Stimulated activated CD8-positive, alpha-beta memory T cell treated with anti-CD3 and anti-CD28 coated beads, Interleukin-4, amount 100 ng/mL, for 4 hours (primary cell): ENCODE measurements at places on chromosomes 7 and 10.

- no peak for DNase-seq
Observed at GRCh38 chr10:131461093-131461492, 149.6 kb upstream of the TCERG1L start.

DNA sequence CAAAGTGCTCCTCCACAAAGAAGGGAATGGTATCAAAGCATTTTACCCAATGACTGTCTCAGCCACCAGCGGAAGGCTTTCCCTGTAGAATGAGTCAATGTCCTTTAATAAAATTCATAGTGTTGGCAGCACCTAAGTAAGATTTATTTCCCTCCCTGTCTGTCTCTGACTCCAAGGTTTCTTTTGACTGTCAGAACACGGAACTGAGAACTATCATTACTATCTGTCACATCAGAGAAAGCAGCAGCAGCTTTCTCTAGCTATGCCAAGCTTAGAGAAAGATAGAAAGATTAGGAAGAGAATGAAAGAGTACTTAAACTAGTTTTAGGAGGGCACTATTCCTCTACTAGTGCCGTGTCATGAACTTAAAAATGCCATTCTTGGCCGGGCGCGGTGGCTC, 400.1 kb downstream of the SORCS1 start:
- DNase-seq, result no peak

DNA sequence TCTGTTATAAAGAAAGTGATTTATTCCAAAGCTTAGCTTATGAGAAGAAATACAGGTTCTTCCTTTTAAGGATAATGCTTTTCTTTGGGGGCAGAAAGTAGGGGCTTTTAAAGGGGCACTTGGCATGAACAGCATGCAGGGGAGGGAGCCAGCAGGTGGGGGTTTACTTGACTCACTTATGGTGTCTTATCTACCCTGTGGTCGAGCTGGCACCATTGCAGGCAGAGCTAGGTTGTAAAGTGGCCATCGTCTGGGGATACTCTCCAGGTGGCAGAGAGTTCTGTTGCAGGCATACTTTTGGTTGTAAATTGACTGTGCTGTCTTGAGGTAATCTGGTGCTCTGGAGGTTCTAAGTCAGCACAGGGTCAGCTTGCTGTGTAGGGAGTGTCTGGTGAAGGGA, 26.3 kb upstream of the IFRD1 start:
- DNase-seq, result no peak

DNA sequence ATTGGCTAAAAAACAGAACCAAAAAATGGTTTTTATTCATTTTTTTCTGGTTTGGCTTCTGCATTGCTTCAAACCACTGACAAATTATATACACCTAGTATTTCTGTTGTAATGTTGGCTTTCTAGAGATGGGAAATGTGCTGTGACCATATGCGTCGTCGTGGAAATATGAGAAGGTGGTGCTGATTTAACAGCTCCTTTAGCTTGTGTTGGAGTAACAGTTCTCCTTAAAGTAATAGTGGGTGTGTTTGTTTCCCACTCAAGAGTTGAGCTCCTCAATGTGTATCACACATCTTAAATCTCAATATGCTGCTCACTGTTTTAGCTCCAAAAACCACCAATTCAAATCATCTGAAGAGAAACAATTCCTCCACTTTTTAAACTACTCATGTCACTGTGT, 196.4 kb downstream of the LHFPL3 start:
- no peak for DNase-seq

DNA sequence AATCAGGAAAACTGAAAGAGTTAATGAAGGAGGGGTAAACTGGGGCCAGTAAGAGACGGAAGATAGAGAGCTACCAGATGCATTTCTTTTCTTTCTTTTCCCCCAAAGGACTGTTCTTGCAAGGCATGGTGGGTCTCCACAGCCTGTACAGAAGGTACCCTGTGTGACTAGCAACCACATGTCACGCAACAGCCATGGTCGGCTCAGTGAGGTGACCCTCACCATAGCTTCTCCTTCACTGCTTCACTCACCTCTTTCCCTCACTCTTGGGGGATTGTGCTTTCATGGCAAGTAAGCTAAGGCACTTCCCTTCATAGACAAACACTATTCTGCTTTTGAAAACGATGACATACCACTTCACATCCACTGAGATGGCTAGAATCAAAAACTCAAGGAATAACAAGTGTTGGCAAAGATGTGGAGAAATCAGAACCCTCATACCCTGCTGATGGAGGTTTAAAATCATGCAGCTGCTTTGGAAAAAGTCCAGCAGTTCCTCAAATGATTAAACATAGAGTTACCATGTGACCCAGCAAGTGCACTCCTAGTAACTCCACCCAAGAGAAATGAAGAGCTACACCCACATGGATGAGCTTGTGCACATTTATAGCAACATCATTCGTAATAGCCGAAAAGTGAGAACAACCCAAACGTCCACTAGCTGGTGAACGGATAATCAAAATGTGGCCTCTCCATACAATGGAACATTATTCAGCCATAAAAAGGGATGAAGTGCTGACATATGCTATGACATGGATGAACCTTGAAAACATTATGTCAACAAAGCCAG, 3.8 kb upstream of the INSIG1 start:
- DNase-seq, result no peak

DNA sequence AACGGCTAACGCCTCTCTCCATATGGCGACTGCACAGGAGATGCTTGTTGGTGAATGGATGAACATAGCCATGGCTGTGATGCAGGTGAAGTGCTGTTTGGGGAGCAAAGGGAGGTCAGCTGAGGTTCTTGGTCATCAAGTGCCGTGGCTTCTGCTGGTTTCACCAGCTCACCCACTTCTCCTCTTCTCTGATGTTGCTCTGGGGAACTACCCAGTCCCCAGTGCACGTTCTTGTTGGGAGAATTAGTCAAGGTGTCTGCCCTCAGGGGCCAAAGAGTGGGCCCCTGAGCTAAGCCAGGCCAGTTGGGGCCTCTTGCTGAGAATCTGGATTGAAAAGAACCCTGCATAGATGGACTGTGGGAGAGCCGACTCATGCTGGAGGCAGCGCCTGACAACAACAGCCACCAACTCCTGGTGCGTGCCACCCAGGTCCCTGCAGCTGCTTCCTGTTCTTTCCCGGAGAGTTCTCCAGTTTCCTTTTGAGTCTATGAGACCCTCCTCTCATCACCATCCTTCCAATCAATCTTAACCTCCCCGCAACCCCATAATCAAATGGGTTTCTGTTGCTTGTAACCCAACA, 3.0 kb downstream of the BTBD16 start:
- no peak for DNase-seq

DNA sequence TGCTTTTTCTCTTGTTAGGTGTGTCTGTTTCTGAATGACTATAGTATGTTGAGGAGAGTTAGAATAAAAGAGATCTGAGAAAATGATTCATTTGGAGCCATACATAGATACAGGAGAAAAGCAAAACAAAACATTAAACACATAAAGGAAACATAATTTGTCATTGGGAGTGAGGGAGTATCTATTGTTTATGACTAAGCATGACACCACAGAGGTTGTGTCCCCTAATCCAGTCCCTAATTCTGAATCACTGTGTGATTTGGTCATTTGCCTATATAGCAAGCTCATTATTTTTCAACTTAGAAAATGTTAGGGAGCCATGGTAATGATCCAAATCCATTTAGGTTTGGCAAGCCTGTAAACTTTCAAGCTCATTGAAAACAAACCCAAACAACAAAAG, 132.3 kb upstream of the BMPER start:
- DNase-seq, result no peak
